ENCODE measurements at places on chromosomes 4 and X.

DNA sequence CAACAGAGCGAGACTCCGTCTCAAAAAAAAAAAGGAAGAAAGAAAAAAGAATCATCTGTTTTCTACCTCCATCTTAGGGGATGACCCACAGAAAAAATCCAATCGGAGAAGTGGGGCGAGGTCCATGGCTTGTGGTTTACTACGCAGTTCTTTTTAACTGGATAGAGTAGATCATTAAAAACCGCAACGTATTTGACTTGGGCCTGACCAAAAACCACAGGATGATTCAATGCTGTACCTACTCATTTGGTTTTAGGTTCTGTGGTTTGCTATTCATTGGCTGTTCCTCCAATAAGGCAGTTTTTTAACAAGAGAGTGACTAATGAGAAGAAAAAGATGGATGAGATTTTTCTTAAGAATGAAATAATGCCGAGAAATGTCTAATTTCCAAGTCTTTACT is 83.7 kb downstream of the FREM3 start:
- peak; percentile 7 for DNase-seq

- DNase-seq: no peak
These were observed 100.8 kb upstream of the USP38 start for GRCh38 chr4:143083756-143084472.

DNA sequence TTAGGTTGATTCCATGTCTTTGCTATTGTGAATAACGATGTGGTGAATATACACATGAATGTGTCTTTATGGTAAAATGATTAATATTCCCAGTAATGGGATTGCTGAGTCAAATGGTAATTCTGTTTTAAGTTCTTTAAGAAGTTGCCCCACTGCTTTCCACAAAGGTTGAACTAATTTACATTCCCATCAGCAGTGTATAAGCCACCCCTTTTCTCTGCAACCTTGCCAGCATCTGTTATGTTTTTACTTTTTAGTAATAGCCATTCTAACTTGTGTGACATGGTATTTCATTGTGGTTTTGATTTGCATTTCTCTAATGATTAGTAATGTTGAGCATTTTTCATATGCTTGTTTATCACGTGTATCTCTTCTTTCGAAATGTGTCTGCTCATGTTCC is 503.3 kb downstream of the PCDH18 start:
- no peak for DNase-seq

- no peak for DNase-seq
These were observed 38.1 kb upstream of the ATXN3L start for GRCh38 chrX:13357925-13358324.

DNA sequence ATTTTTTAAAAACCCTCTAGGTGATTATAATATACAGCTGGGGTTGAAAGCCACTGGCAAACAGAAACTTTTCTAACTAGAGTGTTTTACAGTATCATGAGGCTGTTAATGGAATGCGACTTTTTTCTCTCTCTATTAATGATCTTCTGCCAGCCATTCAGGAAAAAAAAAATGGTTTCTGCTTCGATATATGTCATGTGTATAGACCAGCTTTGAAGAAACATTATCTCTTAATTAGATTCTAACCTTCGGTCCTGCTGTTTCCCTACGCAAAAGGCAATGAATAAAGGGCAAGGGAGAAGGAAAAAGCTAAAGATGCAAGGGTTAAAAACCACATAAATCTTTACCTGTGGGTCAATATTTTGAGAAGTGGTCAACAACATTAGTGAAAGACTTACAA is 1662.1 kb upstream of the TENM3 start:
- no peak for DNase-seq

- no peak for DNase-seq
These were observed 5.2 kb downstream of the LDB2 start for GRCh38 chr4:16893141-16893651.

DNA sequence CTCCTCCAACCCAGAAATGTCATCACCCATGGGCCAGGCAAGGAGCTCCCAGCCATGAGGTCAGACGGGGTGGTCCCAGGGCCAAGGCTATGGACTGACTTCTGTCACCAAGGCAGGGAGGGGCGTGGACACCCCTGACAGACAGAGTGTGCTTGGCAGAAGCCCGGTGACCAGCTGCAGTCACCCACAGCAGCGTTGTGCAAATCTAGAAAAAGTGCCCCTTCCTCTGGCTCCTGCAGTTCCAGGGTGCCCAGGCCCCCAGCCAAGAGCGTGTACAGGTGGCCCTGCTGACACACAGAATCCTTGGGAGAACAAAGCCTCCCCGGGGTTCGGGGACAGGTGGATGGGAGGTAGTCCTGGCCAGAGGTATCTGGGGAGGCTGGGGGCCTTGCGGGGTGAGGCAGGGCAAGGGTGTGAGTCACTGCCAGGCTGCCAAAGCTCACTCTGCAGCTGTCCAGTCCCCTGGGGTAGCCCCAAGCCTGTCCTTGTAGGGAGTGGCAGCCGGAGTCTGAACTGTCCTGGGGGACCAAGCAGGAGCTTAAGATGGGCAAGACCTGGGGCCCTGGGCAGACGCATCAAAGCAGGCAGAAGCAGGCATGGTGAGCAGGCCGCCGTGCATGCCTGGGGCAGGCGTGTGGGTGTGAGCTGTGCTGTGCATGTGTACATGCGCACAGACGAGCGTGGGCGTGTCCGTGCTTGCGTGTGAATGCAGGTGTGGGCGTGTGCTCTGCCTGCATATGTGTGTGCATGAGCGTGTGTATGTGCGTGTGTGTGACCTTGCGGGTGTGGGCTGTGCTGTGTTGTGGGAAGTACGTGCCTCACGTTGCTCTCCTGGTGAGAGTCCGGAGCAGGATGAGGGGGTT is 3.3 kb downstream of the MYL5 start:
- DNase-seq: peak; percentile 34

- no peak for DNase-seq
These were observed 45.7 kb downstream of the TRIM61 start for GRCh38 chr4:164931551-164932324.

GRCh38 chrX:54838583-54838982 is 31.0 kb downstream of the MAGED2 start:
- DNase-seq: no peak

GRCh38 chr4:173167758-173168395 is 734 bp upstream of the GALNT7 start:
- DNase-seq: peak; percentile 33

DNA sequence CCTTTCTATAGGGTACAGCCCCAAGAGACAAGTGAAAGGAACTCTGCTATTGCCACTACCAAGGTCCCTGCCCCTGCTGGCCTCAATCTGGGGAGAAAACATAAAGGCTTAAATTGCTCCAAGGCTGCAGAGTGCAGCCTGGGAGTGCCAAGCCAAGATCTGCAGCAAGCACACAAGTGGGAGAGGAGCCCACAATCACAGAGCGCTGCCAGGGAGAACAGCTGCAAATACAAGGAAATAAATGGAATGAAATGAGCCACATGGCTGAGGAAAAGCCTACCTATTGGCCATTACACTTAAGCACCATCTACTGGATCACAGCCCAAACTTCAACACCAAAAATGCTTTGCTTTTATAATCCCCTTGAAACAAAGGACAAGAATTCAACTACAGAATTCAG is 582.4 kb downstream of the FAM133A start:
- DNase-seq: no peak

- DNase-seq: no peak
These were observed 173.7 kb downstream of the PABPC4L start for GRCh38 chr4:134027931-134028330.

GRCh38 chrX:136395271-136395670 is 92.5 kb upstream of the BRS3 start:
- no peak for DNase-seq

DNA sequence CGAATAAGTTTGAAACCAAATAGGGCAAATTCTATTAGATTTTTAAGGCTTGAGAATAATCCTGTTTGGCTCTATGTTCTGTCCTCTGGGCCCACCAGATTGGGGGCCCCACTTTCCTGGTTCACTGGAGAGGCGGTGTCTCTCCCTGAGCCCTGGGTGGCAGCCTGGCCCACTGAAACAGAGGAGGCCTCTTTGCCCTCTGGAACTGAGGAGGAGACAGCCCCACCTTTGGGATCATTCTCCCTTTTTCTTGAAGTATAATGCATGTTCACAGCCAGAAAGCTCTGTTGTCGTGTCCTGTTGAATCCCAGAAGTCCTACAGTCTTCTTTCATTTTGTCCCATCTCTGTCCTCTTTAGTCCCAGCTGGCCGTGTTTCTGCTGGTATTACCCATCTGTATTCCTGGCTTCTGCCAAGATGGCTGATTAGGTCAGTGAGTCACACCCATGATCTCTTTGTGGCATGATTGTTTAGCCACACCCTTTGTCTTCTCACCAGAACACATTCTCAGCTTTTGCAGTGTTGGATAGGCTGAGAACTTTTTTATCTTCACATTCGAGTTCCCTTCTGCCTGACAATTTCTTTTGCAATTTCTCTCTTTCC is 8.1 kb upstream of the TBC1D25 start:
- DNase-seq: no peak
